ENCODE measurements at places on chromosomes 12 and 14.

DNA sequence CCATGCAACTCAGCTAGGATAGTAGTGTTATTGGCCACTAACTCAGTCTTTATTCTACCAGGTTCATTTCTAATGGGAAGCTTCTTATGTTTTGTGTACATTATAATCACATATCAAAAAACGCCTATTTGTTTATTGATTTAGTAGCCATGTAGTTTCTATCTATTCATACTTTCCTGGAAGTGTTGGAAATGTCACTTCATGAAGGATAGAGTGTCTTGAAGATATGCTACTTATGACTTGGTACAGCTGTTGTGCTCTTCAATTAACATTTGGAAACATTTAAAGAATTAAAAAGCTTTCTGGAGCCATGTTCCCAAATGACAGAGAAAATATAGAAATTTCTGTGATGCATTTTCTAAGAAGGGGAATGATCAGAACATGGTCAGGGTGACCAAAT is 307.5 kb downstream of the ETNK1 start:
- no peak for DNase-seq

GRCh38 chr12:1445807-1446206 is 148.6 kb downstream of the FBXL14 start:
- no peak for DNase-seq

DNA sequence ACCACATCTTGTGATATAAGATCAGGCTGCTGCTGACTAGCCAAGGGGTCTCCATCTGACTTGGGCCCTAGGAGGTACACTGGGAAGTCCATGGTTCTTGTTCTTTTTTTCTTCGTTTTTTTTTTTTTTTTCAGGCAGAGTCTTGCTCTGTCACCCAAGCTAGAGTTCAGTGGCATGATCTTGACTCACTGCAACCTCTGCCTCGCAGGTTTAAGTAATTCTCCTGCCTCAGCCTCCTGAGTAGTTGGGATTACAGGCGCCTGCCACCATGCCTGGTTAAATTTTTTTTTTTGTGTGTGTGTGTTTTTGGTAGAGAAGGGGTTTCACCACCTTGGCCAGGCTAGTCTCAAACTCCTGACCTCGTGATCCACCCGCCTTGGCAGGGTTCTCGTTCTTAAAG is 178.2 kb downstream of the RMST start:
- no peak for DNase-seq

GRCh38 chr12:11660624-11661023 is 11.2 kb downstream of the ETV6 start:
- DNase-seq: no peak

- DNase-seq: no peak
Observed at GRCh38 chr14:58793131-58793740, 155.5 kb downstream of the DACT1 start.

- DNase-seq: no peak
Observed at GRCh38 chr12:25959071-25959961, 834 bp downstream of the RASSF8 start.

DNA sequence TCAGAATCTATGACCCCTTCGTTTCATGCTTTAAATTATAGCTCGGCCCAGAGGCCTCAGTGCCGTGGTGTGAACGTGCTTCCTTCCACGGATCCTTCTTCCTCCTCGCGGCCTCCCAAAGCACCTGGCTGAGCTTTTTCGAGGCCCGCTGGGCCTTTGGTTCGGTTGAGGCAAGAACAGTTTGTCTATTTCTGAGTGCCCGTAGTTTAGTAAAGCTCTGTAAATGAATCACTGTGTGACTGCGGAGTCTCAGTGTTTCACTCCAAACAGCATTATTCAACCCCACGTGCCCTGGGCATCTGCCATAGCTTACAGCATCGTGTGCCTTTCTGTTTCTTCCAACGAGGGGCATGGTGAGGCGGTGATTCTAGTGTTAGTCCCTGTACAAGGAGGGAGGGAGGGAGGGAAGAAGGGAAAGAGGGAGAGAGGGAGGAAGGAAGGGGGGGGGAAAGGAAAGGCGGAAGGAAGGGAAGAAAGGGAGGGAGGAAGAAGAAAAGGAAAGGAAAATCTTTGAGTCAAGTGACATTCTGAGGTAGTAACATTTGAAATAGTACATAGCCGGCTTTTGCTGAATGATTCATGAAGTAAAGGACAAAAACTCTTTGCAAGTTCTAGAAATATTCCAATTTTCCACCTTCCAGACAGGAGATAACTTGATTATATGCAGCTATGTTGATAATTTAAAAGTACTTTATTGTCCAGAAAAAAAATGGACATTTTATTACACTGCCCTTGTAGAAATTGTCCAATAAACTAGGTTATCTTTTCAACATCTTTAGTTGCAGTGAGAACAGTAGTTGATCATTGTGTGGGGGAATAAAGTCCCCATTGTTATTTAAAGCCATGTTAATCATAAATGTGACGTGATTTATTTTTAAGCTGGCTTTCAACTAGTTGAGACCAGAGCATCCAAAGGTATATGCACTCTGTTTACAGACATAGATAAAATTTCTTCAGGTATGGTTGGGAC is 1.2 kb upstream of the TRIM9 start:
- peak; percentile 37 for DNase-seq

DNA sequence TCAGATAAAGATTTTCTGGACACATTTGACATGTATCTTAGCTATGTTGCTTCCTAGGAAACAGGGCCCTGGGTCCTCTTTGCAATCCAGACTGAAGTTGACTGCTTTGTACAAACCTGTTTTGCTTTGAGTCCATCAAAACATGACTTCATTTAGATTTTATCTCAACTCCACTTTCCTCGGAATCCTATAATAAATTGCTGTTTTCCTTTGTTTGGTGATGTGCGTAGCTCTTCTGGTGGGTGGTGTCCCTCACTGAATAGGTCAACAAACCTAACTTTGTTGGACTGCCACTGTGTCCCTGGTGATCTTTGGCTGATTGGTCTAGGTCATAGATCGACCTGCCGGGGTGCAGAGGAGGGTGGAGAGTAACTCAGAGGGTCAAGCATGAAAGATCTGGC is 735 bp upstream of the P2RX7 start:
- DNase-seq: no peak

Measured in natural killer cell (primary cell).